Retina (tissue), 1 donor: ENCODE measurements at places on chromosomes 11 and 22.

GRCh38 chr11:8604078-8604723 lies 10.2 kb upstream of the STK33 start:
- DNase-seq: peak; percentile 33

DNA sequence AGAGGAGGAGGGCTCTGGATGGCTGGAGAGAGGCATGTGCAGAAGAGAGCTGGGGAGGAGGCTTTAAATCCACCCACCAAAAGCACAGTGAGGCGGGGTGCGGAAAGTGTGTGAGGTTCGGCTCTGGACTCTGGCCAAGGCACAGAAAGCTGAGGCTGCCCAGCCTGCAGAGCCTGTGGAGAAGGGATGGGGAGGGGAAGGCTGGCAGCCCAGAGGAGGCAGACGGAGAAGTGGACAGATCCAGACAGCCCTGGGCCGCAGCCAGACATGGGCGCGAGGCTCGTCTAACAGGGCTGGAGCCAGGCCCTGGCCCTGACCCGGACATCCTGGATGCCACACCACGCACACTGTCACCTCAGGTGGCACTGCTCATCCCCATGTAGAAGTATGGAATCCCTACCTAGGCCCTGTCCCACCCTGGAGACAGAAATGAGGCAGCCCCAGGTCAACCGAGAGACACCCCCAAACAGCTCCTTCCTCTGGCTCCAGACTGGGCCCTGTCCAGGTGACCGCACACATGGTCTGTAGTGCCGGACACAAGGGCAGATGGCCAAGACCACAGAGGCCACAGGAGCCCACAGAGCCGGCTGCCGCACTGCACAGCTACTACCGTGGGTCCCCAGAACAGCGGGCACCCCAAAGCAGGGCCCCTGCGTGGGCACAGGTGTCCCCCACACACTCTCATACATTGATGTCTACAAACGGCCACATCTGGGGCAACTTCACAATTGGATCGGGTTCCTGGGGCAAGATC lies 16.6 kb upstream of the MOB2 start:
- DNase-seq: no peak

- DNase-seq: no peak
Measured at GRCh38 chr11:72436661-72437060, 2.3 kb upstream of the CLPB start.

- DNase-seq: no peak
Measured at GRCh38 chr22:37187552-37187890, 526 bp downstream of the C1QTNF6 start.

DNA sequence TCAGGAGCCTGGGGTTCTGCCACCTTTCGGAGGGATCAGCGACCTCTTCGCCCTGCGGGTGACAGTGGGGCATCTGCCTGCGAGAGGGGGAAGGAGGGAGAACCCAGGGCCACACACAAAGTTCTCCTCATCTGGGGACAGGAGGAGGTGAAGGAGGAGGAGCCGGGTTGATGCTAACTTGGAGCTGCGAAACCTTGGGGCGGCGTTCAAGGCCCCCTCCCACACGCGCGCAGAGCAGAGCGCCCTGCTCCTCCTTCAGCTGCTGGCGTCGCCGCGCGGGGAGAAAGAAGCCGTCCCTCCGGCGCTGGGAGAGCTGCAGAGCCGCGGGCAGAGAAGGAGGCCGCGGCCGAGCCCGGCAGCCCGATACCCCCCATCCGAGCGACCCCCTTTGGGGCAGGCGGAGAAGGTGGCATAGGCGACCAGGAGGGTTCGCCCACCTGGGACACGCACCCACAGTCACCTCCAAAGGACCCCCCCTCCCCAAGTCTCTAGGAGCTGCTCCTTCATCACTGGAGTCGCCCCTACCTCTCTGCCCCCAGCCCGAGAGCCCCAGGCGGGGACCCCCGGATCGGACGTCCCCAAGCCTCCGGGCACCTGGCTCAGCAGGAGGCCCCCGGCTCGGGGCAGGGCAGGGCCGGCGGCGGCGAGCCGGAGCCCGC lies at the start of gene RASD2:
RASD2 (plus strand) TSS at position 237 of the 659 bp plus-strand sequence. CDS start 5,979 bp downstream, outside the sequence.
- peak; percentile 70 for DNase-seq

DNA sequence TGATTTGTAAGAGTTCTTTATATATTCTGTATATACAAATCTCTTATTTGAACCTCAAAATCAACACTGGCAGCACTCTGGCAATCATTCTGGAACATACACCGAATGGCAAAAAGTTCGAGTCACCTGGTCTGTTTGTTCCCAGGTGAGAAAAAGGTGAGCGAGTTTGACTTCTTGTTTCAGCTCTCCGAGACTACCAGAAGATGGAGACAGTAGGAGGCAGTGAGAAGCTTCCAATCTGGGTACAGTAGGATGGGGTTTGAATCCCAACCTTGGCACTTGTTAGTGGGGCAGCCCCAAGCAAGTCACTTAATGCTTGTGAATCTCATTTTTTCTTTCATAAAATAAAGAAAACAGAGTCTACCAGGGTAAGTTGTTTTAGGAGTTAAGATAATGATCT lies 76.4 kb downstream of the C2CD3 start:
- no peak for DNase-seq

GRCh38 chr11:105644839-105645573 lies 35.1 kb downstream of the GRIA4 start:
- no peak for DNase-seq

DNA sequence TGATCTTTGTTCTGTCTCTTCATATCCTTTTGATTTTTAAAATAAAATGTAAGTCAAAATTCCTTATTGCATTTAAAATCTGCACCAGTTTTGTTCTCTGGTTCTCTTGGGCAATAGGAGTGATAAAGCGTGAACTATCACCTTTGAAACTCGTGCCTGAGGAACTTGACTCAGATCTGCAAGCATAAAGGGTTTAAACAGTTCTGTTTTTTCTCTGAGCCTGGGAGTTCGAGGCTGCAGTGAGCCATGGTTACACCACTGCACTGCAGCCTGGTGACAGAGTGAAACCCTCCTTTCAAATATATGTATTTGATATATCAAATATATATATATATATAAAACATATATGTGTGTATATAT lies 38.9 kb upstream of the CLMP start:
- DNase-seq: no peak

DNA sequence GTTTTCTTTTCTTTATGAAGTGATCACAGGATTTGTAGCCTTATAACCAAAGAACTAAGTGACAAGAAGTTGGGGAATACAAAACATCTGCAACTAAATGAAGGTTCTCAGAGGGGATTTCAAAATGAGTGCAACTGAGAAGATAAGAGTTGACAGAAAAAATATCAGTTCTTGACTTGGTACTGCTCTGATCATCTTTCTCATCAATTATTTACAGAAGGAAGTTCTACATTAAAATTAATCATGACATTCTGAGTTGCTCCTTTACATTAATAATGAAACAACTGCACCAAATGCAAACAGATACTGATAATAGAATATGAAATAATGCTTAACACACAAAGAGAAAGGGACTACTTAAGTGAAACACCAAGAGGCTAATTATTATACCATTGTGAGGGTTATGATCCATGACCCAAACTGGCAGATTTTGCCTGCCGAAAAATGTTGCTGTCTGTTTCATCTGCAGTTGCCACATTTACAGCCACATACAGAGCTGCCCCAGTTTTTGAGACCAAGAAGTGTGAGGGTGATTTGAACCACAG lies 561.9 kb upstream of the ANO5 start:
- DNase-seq: no peak

GRCh38 chr11:57224128-57224527 lies 12.9 kb downstream of the APLNR start:
- no peak for DNase-seq

DNA sequence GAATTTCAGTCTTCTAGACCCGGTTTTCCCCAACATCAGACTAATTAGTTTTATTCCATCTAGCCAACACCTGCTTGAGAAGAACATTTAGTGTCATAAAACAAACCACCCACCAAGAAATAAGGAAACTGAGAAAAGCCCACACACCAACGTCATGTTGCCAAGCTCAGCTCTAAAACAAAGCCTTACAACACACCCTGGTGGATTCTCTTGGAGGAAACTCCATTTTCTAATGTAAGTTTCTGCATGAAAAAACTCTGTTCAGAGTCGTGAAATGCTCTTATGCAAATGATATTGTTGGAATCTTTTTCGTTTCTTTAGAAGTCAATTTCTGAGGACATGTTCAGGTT lies 105.0 kb upstream of the RAG2 start:
- DNase-seq: no peak

GRCh38 chr11:12066056-12066798 lies 44.2 kb upstream of the MICAL2 start:
- DNase-seq: no peak

DNA sequence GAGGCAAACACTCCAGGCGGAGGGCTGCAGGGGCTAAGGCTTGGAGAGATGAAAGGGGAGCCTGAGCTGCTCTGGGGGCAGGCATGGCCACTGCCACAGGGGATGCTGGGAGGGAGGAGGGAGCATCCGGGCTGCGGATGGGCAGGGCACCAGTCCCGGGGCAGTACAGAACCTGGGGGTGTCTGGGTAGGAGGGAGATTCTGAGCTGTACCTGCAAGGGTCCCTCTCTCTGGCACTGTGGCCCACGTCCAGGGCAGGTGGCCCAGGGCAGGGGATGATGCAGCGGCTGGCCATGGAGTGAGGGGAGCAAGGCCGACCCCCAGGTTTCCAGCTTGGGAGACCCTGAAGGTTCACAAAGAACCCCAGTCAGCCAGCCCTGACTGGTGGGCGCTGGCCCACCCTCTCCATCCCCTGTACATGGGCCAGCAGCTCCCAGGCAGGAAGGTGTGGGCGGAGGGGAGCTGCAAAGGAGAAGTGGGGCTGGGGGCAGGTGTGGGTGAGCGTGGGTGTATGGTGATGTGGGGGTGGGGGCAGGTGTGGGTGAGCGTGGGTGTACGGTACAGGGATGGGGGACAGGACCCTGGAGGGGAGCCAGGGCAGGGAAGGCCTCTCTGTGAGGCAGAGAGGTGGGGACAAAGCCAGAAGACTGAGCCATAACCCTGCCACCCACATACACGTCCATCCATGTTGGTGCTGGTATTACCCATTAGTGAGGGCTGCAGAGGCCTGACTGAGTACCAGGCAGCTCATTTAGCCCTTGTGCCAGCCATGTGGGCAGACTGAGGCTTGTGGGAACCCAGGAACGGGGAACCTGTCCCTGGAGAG lies 2.2 kb upstream of the TNFRSF13C start:
- DNase-seq: no peak

GRCh38 chr11:97786961-97787360 lies 1233.8 kb upstream of the CNTN5 start:
- DNase-seq: peak; percentile 16

DNA sequence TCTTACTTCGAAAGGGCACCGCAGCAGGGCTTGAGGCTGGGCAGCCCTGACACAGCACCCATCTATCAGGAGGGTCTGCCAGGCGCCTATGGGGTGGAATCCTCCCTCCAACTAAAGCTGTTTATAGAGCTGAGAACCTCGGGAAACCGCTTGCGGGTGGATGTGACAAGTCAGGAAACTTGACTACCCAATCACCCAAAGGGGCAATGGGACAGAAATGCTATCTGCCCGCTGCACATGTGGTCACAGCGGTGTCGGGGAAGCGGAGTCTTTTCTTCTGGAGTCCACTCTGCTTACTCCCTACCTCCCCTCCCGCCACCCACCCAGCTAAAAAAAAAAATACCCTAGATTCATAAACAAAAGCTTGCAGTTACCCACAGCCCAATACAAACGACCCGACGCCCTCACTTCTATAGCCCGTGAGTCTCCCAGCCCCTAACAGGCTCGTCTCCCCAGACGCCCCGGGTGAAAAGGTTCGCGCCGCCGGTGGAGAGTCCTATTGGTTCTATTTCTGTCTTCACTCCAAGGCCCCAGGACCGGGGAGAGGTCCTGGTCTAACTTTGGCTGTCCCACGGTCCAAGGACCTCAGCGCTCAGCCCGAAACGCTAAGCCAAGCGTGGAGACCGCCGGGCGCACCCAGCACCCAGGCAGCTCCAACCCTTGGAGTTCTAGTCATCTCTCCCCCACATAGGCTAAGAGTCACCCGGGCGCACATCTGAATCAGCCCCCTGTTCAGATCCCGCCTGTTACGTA lies 1.4 kb downstream of the TRPC6 start:
- DNase-seq: peak; percentile 68
